ENCODE measurements at places on chromosomes 6 and 20. TPM values are rescaled to one million over a fixed set of nuclear protein-coding genes. Genes with fewer than 3 reads are reported as not detected.

The RFX6 gene
- total RNA-seq, result not detected

The KHDC1 gene
- 11.1 TPM for total RNA-seq

DNA sequence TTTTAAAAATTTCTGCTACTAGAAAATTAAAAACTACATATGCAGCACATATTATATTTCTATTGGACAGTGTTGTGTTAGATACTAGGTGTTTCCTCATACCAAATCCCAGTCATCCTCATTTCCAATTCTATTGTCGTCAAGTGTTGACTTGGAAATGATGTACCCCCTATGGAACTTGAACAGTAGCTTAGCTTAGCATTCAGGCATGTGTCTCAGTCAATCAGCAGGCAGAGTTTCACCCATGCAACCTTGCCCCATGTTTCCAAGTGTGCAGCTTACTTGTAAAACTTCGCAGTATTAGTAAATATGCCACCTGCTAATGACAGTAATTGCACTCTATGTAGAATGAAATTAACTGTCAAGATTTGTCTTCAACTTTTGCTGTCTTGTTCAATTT is 59.5 kb downstream of the SAMD3 start:
- no peak for DNase-seq

- DNase-seq, result no peak
Measured at GRCh38 chr20:7217606-7218005, 450.1 kb downstream of the BMP2 start.

DNA sequence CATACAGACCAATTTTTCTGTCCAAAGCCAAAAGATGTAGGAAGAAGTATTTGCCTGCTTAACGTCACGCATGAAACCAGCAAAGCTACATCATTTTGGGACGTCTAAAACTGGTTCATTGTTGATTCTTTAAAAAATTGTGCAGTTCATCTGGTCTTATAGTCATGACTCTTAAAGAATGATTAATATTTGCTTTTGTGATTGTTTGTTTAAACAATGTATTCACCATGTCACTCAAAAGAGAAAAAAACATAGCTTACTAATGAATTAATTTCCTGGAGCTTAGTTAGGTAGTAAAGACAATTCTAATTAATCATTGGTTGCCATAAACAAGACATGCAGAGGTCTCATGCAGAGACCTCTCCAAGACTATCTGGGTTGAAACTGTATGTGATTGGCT is 157.3 kb downstream of the RPS12 start:
- DNase-seq, result no peak

The SEMG1 gene
- total RNA-seq, result 2.1 TPM

GRCh38 chr20:5400164-5400762 is 83.5 kb upstream of the PROKR2 start:
- DNase-seq, result peak; percentile 44

DNA sequence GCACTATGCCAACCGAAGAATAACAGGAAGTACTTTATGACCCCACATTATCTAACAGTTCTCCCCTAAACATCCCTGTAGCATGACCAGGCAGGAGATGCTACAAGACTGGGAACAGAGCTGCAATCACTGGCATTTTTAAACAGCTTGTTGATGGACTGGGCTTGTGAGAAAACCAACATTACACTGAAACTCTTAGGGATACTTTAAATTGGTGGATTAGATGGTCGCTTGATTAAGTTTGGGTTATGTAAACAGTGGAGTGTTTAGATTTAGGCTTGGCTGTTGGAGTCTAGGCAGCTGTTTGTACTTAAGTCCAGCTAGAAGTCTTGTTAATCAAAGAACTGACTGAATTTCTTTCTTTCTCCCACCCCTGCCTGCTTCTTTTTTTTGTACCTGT is 234.1 kb upstream of the BMP2 start:
- no peak for DNase-seq

DNA sequence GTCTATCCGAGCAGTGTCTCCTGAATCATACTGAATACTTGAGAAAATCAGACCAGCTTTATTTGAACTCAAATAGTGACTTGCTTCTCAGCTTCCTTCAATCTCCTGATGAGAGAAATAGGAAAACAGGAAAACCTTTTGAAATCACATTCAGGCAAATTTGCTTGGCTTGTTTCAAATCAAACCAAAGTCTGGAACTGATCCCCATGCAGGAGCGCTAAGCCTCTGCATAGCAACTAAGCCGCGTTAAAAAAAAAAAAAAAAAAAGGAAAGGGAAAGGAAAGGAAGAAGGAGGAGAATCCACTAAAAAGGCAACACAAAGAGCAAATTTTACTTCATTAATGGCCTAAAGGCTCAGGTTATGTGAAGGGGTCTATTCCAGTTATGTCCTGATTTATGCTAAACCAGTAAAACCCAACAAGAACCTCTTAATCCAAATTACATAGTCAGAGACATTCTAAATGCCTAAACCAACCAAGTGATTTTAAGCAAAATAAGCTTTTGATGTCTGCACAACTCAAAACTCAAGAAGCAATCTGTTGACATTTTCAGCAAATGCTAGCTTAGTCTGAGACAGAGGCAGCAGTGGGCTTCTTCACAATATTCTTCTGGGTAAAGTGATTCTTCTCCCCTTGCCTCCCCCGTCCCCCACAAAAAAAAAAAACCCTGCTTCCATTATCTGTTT is 112.5 kb downstream of the SOBP start:
- no peak for DNase-seq

DNA sequence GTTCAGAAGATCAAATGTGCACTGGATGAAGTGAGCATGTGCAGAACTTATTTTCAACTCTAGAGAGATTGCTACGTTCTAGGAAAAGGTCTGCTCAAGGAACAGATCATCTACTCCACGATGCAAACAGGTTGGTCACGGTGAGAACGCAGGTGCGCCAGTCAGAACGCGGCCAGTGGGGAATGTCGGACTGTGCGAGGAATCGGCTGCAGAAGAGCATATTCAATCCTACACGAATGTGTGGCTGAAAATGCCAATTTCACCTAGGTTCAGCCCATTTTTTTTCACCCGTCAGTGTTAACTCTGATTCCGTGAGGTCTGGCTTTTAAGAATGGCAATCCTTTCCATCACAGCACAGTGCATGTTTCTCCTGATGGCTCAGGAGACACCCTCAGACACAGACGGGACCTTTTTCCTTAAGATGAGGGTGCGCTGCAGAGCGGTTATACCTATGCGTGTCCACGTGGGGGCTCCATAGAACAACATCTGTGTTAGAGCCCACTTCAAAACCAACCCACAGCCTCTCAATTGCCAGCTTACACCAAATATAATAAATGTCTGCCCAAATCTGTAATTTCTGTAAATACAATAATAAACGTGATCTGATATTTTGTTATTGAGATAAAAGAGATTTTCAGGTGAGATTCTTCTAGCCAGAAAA is 250.4 kb downstream of the FOXA2 start:
- DNase-seq, result peak; percentile 70

The CAGE1 gene
- total RNA-seq, result 0.19 TPM

- peak; percentile 37 for DNase-seq
Measured at GRCh38 chr6:44222486-44223318, 693 bp upstream of the SLC29A1 start.

DNA sequence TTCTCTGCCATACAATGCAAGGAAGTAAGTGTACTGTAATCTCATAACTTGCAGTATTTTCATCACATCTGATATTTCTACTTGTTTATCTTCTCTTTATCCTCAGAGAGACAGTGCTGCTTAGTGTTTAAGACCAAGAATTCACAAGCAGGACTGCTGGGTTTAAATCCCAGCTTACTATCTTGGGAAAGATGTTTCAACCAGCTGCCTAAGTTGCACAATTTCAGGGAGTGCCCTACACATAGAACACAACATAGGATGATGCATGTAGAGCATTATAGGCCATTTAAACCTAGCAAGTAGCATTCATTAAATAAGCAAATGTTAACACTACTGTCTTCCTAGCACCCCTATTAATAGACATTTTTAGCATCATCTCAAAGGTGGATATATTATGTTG is 205.2 kb upstream of the CEP162 start:
- DNase-seq, result no peak

DNA sequence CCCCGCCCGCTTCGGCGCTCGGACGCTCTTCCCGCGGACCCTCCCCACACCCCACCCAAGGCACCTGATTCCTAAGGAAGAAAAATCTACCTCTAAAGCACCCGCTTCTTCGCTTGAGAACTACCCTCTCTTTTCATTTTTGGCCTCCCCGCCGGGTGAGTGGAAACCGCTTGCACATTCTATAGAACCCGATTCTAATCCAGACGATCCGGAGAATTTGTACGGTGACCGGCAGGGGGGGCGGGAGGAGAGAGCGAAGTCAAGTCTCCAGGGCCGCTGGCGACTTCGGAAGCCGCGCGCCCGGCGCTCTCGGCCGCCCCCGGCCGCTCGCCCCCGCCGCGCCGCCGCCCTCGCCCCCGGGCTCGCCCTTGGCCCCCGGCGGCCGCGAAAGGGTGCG is at the start of gene RBM24:
RBM24 (plus strand) TSS at position 262 of the 397 bp plus-strand sequence. CDS start 221 bp downstream, outside the sequence.
- DNase-seq, result peak; percentile 80

GRCh38 chr6:133918208-133918930 is 29.5 kb downstream of the TCF21 start:
- no peak for DNase-seq

DNA sequence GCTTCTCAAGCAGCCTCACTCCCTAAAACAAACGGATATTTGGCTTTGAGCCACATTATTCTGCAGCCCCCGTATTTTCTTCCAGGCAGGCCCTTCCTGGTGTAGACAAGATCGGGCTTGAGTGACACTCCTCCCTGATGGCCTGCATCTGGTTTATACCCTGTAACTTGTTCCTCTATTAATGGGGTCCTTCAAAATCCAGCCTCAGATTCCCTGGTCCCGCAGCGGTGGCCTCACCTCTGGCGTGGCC is 375 bp upstream of the TMEM14C start:
- no peak for DNase-seq

DNA sequence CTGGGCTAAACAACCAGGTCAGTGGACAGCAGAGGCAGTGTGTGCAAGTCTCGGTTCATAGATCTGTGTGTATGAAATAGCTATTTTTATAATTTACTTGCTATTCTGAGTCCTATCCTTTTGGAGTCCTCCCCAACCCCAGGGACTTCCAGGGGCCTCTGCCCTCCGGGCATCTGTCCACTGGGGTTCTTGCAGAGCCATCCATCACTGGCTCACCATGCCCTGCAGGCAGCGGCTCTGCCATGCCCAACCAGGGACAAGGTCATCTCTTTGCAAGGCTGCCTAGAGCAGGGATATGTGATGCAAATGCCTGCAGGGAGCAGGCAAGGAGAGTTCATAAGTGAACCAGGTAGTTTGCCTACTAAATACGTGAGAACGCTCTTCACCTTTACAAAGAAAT is 10.5 kb upstream of the BEND3 start:
- DNase-seq, result no peak

DNA sequence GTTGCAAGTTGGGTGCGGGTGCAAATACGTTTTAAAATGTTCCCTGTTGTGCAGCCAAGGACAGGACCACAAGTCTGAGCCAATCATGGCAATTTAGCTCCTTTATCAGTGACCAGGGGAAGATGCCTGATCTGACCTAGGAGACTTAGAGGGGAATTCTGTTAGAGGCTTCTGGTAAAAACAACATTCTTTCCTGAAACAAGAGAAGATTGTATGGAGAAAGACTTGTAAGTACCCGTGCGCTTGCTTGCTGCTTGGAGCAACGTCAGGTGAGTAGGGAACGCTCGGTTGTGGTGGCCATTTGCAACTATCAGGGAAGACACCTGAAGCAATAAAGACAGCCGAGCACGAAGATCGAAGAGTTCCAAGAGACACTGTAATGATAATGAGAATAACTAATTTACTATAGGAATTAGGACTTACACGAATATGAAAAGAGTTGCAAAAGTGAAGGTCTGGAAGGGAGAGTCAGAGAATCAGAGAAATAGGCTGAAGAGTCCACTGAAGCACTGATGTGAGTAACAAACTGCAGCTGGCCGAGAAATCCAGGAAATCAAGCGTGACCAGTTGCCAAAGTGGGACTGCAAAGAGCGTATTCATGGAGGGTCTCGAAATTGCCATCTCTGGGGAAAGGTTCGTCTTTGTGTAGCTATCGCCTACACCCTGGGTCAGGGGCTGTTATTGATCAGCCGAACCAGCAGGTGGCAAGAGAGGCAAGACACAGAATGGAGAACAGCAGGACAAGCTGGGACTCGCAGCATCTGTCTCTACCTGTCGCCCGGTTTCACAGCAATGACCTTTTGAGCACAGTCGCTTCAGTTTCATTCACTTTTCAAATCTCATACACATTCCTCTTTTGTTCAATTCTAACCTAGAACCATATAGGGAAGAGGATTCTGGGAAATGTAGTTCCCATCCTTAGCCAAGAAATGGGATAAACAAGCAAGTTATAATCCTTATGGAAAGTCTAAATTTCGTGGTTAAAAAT is 26.1 kb downstream of the LOC128125822 start:
- peak; percentile 80 for DNase-seq

- DNase-seq, result no peak
Measured at GRCh38 chr6:159116343-159116742, 52.9 kb upstream of the FNDC1 start.

DNA sequence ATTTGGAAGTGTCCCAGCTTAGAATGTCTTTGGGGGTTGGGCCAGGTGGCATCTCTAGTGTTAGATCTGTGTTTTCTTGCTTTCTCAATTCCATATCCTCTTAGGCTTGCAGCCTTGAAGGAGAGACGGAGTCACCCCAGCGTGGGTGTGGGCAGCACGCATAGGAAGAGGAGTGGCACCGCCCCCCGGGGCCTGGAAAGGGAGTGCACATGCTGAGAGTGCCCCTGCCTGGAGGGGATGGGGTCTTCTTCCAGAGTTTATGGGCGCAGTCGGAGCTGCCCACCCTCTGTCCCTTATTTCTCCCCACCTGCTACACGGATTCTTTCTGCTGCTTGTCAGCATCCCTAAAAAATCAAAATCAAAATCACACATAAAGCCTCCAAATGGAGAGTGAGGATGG is 309.7 kb downstream of the QKI start:
- DNase-seq, result no peak

DNA sequence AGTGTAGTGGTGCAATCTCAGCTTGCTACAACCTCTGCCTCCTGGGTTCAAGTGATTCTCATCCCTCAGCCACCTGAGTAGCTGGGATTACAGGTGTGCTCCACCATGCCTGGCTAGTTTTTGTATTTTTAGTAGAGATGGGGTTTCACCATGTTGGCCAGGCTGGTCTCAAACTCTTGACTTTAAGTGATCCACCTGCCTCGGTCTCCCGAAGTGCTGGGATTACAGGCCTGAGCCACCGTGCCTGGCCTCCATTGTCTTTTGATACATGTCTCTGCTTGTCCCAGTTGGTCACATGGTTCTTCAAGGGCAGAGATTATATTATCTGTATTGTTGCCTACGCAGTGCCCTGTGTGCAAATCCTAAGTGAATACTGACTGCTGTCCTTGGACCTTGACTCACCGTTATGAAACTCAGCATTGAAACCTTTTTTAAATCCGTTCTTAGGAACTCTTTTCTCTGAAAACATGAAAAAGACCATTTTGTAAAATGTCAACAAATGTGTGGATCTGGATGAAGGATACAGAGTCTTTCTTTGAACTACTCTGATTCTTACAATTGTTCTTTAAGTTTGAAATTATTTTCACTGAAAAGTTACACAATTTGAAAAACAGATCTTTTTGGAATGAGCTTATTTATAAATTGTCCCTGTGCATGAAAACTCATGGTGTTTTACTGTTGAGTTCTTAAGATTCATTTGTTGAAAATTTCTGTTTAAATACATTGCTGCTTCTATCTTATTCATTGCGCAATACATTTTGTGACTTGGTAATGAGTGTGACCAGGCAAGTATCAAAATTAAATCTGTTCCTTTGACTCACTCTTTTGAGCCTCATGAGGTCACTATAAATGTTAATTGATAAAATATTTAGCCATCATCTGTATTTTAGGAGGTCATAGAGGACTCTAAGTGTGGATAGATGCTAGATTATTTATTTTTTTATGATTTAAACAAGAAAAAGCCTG is 293.5 kb downstream of the UTRN start:
- peak; percentile 42 for DNase-seq
